Esophagus squamous epithelium (tissue), 5 donors: ENCODE measurements at places on chromosomes 2 and 18.

DNA sequence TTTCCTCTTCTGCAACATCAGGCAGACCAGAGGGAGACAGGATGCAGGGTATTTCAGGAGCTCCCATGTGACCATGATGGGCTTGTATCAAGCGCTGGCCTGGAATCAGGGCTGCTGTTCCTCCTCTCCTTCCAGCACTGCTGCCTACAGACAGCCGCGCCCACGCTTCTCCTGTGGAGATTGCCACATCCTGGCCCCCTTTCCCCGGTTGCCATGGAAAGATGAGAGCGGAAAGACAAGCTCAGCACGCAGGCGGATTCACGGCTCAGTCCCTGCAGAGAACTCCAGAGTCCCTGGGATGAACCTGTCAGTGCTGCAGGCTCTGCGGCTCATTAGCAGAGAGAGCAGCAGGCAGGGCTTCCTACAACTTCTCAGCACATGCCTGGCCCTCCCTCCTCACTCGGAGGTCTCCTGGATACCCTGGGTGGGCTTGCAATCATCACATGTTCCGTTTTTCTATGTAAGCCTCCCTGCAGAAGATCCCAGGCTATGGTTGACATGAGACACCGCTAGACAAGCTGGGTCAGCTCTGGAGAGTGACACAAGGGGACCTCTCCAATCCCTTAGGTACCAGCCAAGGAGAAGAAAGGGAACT is 497.8 kb upstream of the MYT1L start:
- no peak for DNase-seq

- DNase-seq: no peak
Measured at GRCh38 chr2:207133820-207134519, 31.8 kb downstream of the KLF7 start.

DNA sequence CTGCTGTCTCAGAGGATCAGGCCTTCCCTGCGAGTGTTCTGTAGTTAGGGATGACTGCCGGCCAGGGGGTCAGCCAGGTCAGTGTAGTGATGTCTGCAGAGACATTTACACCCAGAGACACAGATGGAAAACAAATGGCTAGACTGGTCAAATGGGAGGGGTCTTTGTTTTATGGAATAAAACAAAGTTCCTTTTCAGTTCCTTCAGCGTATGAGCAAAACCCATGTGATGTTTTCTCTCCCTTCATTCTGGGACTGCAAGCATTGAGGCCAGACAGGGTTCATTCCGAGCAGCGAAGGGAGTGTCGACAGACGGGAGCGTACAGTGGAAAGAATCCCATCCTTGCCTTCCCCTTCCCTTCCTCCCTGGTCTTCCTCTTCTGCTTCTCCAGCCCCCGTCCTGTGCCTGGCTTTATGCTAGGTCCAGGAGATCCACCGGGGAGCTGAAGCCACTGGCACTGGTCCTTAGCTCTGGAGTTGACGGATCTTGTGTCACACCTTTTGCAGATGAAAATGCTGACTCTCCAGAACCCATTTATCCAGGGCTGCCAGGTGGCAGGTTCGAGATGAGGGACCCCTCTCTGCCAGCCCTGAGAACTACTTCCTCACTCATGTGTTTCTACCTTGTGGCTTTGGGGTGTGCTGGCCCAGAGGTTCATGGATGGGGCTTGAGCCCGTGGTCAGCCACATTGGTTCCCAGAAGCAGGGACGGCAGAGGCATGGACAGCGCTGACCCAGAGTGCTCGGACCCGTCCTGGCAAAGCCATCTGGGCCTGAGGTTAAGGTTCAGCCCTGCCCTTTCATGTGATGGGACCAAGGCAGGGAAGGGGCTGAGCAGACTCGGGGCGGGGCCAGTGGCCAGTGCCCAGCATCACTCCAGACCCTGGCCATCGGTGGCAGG is 24.2 kb downstream of the ITGB1BP1 start:
- DNase-seq: no peak

GRCh38 chr2:237434866-237435311 is 20.9 kb upstream of the COL6A3 start:
- no peak for DNase-seq

- no peak for DNase-seq
Measured at GRCh38 chr2:237479747-237480146, 7.3 kb upstream of the MLPH start.

DNA sequence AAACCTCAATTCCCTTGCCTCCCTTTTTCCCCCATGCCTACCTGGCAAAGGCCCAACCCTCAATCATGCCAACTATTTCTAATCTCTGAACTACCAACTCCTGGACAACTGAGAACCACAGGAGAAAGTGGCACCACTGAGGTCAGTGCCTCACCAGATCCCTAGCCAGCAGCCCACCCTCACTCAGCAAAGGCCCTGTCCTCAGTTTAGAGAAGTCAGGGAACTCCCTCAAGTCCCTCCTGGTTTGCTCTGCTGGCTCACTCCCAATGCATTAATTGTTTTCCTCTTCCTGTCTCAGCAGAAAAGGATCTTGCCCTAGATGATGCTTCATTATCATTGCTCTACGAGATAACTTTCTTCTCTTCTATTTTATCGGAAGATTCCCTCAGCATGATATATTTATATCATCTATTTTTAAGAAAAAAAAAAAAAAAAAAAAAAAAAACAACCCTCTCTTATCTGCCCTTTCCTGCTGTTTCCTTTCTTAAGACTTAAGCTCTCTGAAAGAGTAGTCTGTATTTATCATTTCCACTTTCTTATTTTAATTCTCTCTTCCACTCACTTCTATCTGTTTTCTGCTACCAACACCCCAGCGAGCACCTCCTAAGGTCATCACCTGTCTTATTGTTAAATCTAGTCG is 22.7 kb upstream of the ZBTB14 start:
- DNase-seq: no peak

GRCh38 chr18:61865466-61866175 is 27.2 kb downstream of the RNF152 start:
- DNase-seq: no peak

DNA sequence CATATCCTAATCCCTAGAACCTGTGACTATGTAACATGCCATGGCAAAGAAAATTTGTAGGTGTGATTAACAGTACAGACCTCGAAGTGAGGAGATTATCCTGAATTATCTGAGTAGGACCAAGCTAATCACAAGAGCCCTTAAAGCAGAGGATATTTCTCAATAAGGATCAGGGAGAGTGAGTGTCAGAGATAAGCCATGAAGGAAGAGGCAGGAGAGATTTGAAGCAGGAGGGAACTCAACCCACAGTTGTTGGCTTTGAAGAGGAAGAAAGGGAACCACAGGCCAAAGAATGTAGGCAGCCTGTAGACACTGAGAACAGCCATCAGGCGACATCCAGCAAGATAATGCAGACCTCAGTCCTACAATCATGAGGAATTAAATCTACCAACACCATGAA is 229.3 kb downstream of the NBAS start:
- no peak for DNase-seq

GRCh38 chr18:9738266-9738969 is 30.3 kb downstream of the RAB31 start:
- no peak for DNase-seq

DNA sequence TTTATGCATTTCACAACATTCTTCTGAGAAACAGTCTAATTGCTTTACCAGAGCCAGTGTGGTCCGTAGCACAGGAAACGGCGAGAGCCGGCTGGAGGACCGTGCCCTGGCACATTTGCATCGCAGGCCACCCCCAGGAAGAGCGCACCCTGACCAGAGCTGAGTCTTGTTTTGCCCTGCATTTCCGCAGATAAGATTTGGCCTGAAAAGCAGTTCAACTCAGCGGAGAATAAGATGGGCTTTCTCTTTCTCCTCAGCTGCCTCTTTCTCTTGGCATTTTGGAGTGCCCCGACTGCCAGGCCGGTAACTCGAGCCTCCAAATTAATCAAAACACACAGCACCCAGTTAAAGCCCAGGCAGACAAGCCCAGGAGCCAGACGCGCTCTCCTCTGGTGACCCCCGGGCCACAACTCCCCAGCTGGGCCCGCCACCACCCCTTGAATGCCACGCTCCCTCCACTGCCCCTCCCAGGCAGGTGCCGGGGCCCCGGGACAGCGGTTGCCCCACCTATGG is 464 bp downstream of the COL4A4 start:
- DNase-seq: no peak

DNA sequence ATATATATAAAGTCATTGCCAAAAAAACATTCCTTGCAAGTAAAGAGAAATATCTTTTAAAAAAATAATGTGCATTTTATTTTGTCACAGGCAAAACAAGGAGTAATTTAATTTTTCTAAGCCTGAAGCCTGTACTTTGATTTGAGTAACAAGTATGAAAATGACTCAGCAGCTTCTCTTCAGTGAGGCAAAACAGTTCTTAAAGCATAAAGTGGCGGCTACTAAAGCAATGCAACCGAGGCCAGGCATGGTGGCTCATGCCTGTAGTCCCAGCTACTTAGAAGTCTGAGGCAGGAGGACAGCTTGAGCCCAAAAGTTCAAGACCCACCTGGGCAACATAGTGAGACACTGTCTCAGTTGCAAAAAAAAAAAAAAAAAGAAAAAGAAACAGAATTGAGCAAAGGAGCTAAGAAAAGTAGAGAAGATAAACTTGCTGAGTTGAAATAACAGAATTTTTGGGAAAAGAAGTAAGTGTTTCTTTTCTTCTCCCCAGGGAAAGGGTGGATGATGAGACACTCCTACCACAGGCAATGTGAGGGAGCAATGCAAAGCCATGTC is 29.6 kb downstream of the DOK1 start:
- no peak for DNase-seq

DNA sequence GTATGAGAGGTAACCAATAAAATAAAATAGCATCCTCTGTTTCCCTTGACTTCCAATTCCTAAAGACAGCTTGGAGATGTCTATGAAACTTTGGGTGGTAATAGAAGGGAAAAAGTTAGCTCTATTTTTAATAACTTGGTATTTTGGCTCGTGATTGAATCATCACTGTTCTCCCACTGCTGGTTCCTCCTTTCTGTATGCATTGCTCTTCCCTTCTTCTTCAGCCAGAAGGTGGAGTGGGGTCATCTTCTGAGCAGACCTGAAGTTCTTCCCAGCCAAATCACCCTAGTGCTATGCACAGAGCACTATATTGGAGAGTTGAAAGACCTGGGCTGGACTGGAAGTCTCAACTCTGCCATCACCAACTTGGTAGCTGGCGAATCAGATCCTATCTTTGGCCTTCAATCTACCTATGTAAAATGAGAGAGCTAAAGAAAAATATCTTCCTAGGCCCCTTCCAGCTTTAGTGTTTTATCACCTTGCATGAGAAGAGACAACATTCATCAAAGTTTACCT is 54.1 kb downstream of the CPO start:
- DNase-seq: no peak

DNA sequence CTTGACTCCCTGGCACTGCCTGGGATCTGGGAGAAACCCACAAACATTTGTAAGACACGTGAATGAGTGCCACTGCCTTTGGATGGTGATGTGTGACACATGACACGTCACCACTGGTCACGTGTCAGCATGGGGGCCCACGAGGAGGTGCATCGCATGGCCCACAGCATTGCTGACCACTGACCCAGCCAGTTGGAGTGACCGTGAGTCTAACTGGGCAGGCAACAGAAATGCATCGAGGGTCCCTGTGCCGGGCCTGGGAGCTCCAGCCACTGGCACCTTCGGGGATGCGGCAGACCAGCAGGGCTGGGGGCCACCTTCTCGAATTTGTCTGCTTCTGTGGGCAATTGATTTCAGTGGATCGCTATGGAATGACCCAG is 121.9 kb upstream of the HDAC4 start:
- DNase-seq: no peak

GRCh38 chr2:25598911-25599310 is 74.5 kb downstream of the DTNB start:
- no peak for DNase-seq

- DNase-seq: no peak
Measured at GRCh38 chr18:57410749-57411148, 24.4 kb upstream of the ONECUT2 start.

DNA sequence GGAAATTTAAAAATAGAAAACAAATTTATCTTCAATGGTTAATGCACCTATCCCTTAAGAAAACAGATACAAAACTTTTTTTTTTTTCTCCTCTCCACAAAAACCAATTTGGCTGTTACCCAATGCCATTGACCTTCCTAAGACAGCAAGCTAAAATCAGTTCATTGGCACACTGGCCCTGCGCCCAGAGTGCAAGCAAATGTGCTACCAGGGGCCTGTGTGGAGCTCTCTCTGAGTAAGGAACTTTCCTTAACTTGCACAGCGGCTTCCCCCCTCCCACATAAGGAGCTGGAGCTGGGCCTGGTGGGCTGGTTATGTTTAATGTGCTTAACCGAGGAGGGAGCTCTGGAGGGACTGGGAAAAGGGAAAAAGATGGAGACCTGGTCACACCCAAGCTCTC is 17.6 kb upstream of the POU3F3 start:
- DNase-seq: no peak

DNA sequence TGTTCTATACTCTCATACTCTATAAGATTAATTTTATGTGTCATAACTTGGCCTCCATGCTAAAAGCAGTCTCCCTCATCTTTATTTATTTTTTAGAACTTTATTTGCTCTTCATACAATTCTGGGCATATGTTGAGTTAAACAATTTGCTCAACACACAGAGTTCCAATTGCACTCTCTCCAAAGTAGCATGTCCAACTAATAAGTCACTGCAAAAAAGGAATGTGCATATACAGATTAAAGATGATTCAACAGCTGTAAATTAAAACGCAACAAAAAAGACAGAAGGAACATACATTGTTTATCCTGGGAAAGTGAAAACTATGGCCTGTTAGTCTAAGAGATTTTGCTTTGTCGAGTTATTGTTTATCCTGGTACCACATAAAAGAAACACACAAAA is 277.7 kb upstream of the ACVR2A start:
- no peak for DNase-seq

DNA sequence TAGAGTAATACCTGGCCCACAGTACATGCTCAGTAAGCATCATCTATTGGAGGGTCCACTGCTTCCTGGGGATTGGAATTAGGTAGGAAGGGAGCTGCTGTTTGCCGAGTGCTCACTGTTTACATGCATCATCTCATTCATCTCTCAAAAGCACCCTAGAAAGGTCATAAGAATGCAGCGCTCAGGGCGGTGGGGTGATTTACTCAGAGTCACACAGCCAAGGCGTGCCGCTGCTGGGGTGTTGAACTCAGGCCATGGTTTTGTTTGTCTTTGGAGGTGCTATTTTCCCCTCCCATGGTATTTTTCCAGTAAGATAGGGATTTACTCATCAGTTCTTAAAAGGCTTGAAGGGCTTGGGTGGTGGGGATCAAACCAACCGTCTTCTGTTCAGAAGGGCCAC is 227.5 kb downstream of the LDLRAD4 start:
- no peak for DNase-seq

DNA sequence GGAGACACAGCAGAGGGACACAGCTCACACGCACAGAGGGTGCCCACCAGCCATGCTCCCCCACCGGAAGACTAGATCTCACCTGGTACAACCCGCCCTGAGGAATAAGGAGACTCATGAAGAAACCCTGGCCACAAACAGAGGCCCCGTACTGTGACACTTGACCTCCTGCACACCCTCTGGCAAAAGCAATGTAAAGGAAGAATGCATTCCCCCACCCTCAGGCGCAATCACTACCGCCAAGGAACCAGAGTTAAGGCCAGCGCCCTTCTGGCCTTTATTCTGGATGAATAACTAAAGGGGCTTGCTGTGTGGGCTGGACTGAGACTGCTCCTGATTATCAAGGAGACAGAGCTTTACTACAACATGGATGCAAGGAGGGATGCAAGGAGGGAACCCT is 509.2 kb upstream of the SPHKAP start:
- DNase-seq: no peak
